ENCODE measurements at places on chromosomes 3 and 15.

GRCh38 chr15:63517628-63518027 is 13.2 kb downstream of the USP3 start:
- DNase-seq, result no peak

DNA sequence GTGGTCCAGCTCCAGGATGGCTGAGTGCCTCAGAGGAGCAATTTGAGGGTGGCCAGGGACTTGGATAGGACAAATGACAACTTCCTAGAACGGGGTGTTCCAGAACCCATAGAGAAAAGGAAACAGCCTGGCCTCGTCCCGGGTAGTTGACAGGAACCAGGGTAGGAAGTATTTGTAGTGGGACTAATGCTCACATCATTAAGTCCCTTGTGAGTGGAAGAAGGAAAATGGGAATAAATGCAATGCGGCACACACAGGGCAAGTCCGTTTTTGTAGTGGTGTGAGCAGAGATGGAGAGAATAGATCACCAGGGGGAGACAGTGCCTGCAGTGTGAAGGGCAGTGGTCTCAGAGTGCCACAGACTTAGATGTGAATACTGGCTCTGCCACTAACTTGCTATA is 19.6 kb downstream of the TIMP4 start:
- peak; percentile 54 for DNase-seq

DNA sequence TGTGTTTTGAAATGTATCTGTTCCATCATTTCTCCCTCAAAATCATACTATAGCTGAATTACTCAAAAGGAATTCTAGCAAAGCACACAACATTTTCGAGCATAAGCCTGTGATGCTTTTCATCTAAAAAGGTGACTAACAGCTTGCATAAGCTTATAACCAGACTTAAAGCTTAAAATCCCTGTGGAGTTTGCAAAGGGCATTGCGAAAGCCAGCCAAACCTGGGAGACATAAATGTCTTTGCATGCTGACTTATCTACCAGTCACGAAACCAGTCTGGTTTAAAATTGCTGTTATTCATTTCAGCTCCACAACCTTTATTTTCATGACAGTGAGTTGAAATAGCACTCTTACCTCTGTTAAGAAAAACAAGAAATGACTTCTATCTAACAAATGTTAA is 35.6 kb upstream of the LIPC start:
- no peak for DNase-seq

GRCh38 chr15:69465253-69465652 is 12.6 kb downstream of the RPLP1 start:
- DNase-seq, result no peak

DNA sequence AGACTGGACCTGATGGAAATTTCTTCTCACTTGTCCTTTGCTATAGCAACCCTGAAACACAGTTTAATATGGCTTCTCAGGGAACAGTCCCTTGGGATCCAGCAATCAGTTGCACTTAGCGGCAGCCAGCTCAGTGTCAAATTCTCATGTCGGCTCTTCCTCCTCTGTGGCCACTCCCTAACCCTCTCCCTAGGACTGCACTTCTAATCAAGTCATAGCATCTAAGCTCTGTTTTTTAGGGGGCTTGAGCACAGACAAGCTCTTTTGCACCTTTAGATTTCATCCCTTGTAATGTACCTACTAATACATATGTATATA is 250.5 kb upstream of the TLE3 start:
- DNase-seq, result no peak

DNA sequence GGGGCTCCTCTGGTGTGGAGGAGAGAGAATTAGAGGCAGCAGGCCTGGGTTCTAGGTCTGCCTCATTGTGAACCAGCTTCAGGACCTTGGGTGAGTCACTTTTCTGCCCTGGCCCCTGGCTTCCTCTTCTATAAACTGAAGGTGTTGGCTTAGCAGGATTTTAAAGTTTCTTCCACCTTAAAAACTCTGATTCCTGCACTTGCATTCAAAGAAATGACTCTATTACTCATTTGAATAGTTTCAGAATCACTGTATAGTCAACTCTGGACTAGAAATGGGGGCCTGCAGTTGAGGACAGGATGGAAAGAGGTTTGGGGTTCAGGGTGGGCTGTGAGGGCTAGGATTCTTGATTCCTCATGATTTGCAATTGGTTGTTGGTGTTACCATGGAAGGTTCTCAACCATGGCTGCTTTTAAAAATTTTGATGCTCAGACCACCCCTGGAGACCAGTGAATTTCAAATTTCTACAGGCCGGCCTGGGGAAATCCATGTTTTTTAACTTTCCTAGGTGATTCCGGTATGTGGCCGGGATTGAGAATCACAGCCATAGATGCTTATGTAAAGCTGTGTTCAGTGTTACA is 19.9 kb downstream of the SMAD3 start:
- DNase-seq, result no peak

- no peak for DNase-seq
Observed at GRCh38 chr15:65204236-65204930, 6.9 kb downstream of the CILP start.

DNA sequence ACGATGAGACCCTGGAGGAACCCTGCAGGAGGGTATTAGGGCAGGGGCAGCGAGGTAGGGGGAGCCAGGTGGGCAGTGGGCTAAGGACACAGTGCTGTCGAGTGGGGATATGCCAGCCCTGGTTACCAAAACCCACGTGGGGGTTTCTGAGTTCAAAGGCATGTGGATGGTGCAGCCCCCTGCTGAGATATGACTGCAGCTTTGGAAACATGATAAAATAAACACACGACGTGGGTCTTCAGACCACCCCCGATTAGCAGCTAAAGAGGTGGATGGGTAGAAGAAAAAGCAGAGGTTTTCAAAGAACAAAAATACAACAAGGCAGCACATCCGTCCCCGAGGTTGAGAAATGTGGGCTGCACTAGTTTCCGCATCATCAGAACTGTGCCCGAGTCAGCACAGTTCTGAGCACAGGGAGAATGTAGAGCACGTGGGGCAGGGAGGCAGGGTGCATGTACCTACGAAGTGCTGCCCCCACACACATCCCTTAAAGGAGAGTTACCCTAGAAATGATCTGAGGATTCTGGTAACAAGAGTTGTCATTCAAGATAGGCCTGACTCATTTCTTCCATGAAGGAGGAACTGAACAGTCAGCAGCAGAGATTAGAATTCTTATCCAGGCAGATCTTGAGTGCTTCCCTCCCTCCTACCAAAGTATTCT is 121.3 kb downstream of the RPLP1 start:
- no peak for DNase-seq

DNA sequence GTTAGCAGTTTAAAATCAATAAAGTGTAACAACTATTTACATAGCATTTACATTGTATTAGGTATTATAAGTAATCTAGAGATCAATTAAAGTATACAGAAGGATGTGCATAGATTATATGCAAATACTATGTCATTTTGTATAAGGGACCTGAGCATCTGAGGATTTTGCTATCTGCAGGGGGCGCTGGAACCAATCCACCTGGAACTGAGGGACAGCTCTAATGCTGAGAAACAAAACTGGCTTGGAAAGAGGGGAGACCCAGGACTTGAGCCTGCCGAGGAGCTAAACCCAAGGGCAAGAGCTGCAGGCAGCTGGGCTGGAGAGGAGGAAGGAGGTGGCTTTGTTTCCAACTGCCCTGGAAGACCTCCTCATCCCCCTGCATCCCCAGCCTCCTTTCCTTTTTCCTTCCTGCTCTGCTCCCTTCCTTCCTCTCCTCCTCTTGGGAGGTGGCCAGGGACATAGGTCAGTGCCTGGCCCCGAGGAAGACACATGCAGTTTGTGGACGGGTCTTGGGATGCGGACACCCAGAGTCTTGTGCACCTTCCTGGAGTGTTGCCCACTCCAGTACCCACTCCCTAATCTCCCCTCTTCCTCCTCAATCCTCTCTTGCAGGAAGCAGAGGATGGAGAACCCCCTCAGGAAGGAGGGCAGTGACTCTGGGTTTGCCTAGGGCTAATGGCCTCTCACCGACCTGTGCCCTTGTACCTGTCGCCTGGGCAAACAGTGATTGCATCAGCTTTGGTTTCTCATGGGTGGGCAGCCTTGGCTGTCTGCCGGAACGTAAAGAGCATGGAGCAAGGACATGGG is 825 bp upstream of the RTP3 start:
- DNase-seq, result no peak

- DNase-seq, result no peak
Observed at GRCh38 chr3:31531452-31531991, 1.2 kb upstream of the STT3B start.

DNA sequence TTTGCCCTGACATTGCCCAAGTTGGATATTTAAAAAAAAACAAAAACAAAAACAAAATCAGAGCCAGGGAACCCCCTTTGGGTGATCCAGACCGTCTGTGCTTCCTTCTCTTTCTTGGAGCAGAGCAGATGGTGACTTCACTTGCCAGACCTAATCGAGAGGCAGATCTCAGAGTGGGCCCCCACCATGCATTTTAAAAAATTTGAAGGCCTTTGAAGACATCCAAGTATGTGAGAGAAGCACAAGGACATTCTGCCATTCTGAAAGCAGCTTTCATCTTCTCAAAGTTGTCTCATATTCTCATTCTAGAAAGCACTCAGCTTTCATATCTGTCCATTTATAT is 93.3 kb downstream of the SV2B start:
- no peak for DNase-seq

DNA sequence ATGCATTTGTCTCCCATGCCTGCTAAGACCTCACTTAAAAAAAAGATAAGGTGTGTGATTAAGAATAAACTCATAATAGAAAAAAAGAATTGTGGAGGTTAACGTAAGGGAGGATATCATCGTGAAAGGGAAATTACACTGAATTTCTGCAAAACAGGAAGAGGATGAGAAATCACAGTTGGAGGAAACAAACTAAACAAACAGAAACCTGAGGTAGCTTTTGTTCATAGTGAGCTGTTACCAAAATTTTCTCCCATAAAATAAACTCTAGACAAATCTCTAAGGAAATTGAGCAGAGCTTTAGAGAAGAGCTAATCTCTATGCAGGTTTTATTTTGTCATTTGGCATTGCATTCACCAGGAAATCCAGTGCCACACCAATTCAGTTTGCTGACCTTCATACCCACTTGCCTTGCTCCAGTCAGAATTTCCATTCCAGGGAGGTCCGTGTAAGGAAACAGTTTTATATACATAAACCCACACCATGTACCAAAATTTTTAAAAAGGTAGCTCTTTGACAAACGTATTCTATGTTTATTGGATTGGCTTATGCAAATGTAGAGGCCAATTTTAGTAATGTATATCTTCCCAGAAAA is 231.2 kb downstream of the MBNL1 start:
- DNase-seq, result no peak

DNA sequence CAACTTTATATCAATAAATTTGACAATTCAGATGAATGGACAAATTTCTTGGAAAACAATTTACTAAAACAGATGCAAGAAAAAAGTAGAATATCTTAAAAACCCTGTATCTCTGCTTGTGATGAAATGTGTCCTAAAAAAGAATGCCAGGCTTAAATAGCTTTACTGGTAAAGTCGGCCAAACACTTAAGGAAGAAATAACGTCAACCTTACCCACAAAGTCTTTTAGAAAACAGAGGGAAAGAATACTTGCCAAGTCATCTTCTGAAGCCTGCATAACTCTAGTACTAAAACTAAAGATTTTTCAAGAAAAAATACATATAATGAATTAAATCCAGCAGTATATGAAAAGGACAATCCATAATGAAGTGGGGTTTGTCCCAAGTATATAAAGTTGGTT is 111.1 kb downstream of the RASA2 start:
- DNase-seq, result no peak

GRCh38 chr3:25789596-25790556 is at the start of gene OXSM:
OXSM (plus strand) TSS chr3:25790090; CDS start chr3:25791021, 931 bp downstream.
- DNase-seq, result peak; percentile 90

DNA sequence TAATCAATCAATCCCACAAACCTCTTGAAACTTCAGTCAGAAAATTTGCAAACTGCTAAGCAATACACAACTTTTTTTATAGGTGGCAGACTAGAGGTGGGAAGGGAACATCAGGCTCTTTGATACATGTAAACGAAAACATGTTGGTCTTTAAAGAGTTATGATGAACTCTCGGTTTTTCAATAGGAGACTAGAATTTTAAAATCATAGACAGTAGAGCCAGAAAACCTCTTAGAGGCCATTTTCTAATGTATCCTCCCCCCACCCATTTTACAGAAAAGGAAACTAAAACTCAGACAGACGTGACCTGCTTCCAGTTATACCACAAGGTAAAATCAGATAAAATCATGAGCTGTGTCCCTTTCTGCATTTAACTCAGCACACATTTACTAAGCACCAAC is 179.1 kb upstream of the LPP start:
- DNase-seq, result no peak

DNA sequence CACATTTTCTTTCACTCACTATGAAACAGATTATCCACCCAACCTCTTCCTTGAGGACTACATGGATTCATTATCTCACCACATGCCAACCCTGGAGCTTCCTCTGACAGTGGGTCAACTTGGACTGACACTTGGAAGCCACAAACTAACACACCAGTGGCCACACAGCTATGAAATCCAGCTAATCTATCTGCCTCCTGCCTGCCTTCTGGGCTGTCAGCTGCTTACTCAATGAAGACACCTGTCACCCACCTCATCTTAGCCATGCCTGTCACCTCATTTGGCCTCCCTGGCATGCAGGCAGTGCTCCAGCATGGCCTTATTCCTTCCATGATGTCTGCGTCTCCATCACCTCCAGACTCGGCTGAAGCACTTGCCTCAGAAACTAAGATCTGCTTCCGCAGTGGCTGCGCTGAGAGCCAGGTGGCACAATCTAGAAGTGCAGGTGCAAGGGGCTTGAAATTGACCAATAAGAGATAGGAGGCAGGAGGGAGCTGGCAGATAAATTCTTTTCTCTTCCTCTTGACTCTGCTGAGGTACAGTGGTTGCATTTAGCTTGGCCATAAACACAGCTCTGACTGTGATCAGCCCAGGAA is 105.2 kb upstream of the RNF7 start:
- DNase-seq, result no peak

GRCh38 chr3:63364910-63365309 is 86.8 kb downstream of the SYNPR start:
- no peak for DNase-seq

- DNase-seq, result no peak
Observed at GRCh38 chr3:185503521-185503920, 4.7 kb upstream of the TMEM41A start.

GRCh38 chr3:161349529-161350312 is 21.6 kb downstream of the SPTSSB start:
- DNase-seq, result peak; percentile 70

GRCh38 chr3:70990723-70991122 is 592.8 kb downstream of the FOXP1 start:
- DNase-seq, result no peak

Measured in urothelium cell line (cell line).